Effector CD8-positive, alpha-beta T cell (primary cell): ENCODE measurements at places on chromosomes 2 and 18.

- DNase-seq: no peak
Measured at GRCh38 chr2:123528996-123529707, 495.9 kb upstream of the CNTNAP5 start.

- DNase-seq: no peak
Measured at GRCh38 chr2:121489284-121489683, 41.4 kb upstream of the RNU4ATAC start.

- DNase-seq: no peak
Measured at GRCh38 chr2:109613081-109613921, 465 bp downstream of the SEPTIN10 start.

DNA sequence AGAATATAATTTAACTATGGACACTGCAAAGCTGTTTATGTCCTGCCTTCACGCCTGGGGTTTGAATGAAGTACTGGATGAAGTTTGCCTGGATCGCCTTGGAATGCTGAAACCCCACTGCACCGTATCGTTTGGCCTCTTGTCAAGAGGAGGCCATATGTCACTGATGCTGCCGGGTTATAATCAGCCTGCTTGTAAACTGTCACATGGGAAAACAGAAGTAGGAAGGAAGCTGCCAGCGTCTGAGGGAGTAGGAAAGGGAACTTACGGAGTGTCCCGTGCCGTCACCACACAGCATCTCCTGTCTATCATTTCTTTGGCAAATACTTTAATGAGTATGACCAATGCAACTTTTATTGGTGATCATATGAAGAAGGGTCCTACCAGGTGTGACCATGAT is 105.8 kb downstream of the WDR7 start:
- no peak for DNase-seq

- DNase-seq: no peak
Measured at GRCh38 chr2:67050622-67051021, 346.5 kb upstream of the ETAA1 start.

DNA sequence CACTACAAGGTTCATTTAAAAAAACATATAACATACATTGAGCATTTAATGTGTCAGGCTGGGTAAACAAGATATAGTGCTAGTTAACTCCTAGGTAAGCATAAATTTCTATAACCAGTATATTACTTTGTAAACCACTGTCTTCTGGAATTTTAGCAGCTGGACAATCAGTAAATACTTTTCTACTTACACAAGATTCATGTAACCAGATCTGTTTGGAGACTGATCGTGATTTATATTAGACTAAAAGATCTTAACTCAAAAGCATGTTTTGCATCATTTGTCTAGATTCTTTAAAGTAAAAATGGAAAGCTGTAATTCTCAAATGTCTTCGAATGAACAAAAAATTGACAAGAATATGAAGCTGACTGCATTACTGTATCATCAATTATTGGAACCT is 941 bp upstream of the SGO2 start:
- no peak for DNase-seq

- no peak for DNase-seq
Measured at GRCh38 chr2:86238354-86238753, 39.1 kb downstream of the MRPL35 start.

DNA sequence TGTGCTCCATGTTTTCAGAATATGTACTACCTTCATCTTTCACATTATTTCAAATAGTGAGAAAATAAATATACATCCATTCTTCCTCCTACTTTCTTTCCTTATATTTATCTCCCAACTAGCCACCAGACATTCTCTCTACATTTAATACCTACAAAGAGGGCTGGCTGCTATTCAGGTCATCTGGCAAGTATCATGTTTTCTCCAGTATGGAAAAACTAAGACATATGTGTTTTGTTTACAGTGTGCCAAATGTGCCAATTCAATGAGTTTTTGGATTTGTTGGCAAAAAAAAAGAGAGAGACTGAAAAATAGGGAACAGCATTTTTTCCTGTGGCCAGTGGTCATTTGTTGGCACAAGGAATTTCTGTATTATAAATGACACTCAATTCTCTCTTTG is 1207.3 kb downstream of the DPP10 start:
- DNase-seq: no peak

DNA sequence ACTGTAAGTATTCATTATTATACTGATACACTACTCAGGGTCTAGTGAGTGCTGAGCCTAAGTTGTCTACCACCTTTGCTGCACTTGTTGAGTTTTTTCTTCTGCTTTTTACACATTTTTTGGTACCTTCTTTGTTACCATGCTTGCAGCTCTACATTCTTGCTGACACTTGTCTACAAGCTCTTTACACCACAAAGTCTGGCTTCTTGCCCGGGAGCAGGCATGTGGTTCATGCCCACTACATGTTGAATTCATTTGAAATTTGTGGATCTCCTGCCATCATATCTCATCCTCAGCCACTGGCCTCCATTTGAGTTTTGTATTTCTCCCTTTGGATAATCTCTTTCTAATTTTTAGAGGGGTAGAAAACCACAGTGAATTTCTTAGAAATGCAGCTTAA is 29.9 kb downstream of the IL18R1 start:
- no peak for DNase-seq

GRCh38 chr2:121666042-121666441 is 16.8 kb upstream of the CLASP1 start:
- DNase-seq: no peak

GRCh38 chr2:102301867-102302362 is 9.4 kb upstream of the IL1RL1 start:
- DNase-seq: no peak

- no peak for DNase-seq
Measured at GRCh38 chr2:46164529-46165301, 132.5 kb upstream of the EPAS1 start.

- DNase-seq: no peak
Measured at GRCh38 chr2:241204010-241204384, 15.5 kb downstream of the ANO7 start.

GRCh38 chr2:101763496-101764333 is 66.2 kb downstream of the MAP4K4 start:
- DNase-seq: no peak

DNA sequence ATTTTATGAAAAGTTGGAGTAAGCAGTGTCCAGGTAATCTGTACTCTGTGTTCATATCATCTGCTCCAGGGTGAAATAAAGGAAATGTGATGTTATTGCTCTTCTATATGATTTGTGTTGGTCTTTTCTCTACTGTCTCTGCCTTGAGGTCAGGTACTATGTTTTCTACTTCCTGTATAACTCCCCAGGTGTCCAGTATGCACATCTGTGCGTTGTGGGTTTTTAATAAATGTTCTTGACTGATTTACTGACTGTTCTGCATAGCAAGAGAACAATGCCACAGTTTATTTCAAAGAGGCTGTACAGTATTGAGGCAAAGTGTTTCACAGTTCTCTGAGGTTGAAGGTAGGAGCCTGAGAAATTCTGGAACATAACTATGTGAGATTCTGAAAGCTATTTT is 89.7 kb downstream of the BABAM2 start:
- DNase-seq: no peak

DNA sequence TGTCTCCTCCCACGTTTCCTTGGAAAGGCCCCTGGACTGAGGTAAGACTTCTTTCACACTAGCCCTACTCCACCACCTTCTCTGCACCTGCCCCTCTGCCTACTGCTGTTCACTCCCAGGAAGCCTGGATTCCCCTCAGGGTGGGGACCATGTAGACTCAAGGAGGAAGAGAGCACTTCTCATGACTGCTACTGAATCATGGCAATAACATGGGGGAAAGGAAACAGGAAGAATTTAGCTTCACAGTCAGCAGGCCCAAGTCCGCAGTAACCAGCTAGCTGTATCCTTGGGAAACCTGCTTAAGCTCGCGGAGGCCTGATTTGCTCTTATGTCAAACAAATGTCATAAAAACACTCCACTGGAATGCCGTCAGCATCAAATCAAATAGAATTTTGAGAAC is 126.2 kb upstream of the CAPN13 start:
- no peak for DNase-seq

GRCh38 chr2:219495531-219496122 is 3.1 kb upstream of the GMPPA start:
- peak; percentile 46 for DNase-seq

DNA sequence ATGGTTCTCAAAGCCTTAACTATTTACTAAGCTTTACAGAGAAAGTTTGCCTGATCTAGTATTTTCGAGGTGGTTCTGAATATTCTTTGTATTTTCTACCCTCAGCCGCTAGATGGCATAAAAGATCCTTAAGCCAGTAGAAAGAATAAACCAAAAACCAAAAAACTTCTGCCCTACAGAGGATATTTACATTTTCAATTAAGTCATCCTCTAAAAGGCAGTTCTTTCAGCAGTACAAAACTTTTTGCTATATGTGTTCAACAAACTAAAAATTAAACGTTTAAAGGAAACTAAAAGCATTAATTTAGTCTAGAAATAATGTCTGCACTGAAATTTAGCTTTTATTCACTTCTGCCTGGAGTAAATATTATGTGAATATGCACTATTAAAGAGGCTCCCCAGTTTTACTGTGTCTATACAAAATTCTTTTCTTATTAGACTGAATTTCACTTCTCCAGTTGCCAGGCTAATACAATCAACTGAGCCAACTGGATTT is 297.5 kb downstream of the PIEZO2 start:
- DNase-seq: no peak

DNA sequence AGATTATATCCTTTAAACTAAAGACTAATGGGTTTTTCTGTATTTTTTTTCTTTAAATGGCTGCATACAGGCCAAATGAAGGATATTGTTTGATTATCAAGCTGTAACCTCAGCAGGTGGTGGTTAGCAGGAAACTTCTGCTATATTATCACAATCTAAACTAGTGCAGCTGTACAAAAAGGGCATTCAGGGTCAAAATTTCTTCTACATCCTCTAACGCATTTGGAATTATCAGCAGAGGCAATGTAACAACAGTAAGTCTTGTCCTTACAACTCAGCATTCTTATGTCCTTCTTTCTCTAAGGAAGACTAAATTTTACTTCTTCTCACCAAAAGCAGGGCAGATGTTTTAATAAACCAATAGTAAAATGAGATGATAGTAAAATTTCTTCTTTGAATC is 135.8 kb upstream of the FN1 start:
- no peak for DNase-seq

DNA sequence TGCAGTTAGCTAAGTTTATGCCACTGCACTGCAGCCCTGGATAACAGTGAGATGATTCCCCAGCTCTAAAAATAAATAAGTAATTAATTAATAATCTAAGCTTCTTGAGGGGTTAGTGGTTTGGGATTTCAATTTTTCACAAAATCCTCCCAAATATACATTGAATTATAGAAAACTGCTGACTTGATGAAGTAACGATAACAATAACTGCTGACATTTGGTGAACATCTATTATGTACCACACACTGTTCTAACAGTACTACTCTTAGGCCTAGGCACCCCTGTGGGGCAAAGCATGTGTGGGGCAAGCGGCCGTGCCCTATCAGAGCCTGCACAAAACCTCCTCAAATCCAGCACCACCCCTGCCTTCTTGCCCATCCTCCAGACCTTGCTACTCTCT is 245.8 kb upstream of the EPHA4 start:
- no peak for DNase-seq

- no peak for DNase-seq
Measured at GRCh38 chr2:144130551-144130950, 389.4 kb downstream of the ZEB2 start.

DNA sequence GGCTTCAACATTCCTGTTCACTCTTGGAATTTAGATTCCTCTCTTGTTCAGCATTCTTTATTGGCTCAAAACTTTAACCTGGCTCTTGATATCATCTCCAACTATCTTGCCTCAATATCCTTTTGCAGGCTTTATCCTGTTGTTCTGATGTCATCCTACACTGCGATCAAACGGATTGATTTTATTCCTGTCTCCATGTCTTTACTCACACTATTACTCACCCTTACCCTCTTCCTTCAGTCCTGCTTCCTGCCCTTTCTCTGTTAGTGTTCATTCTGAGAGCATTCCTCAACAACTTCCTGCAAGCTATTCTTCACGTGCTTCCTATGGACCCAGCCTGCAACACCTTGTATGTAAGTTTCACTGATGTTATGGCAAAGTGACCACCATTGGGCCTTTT is 264.7 kb downstream of the RNF152 start:
- DNase-seq: no peak

- no peak for DNase-seq
Measured at GRCh38 chr18:37577051-37577611, 11.5 kb upstream of the CELF4 start.

DNA sequence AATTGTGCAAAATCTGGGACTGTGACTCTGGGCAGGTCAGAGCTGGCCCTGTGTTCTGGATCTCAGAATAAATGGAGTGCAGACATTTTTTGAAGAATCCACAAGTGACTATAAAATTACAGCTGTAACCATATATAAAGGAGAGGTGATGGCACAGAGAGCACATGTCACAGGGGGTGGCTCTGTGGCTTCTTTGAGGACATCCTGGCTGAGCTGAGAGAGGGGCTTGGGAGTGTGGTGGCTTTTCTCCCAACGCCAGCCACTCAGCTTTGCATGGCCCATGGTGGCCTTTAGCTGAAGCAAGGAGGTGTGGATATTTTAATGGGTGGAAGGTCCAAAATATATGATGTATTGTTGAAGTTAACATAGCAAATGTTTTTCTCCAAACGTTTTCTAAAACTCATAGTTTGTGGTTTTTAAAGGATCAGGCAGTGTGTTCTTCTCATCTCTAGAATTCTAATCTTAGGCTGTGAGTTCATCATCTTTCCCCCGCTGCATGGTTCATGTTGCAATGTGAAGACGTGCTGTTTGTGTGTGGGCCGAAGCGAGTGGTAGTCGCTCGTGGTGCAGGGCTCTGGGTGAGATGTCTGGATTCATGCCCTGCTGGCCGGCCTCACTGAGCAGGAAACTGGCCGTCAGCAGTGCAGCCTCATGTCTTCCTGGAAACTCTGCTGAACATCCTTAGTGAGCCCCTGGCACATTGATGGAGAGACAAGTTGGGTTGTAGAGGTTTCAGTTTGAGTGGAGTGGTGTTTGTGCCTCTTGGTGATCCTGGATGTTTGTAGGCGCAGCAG is 109.9 kb downstream of the ZNF236 start:
- DNase-seq: no peak

DNA sequence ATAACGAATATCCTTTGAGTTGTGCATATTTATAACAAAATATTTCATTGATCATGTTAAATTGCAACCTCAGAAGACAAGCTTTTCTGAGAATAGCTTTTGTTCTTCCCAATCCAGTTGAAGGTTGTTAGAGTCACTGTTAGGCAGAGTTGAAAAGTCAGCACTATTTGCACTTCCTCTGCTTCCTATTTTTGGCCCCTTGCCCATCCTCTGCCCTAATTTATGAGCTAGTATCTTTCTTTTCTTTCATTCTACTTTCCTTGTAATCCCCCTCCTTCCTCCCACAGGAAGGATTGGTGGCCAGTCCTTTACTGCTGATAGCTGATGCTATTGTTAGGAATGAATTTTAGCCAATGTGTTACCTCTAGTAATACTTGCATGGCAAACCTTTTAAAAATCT is 4.9 kb downstream of the RALB start:
- no peak for DNase-seq

GRCh38 chr2:225040856-225041206 is 1.4 kb downstream of the DOCK10 start:
- no peak for DNase-seq

DNA sequence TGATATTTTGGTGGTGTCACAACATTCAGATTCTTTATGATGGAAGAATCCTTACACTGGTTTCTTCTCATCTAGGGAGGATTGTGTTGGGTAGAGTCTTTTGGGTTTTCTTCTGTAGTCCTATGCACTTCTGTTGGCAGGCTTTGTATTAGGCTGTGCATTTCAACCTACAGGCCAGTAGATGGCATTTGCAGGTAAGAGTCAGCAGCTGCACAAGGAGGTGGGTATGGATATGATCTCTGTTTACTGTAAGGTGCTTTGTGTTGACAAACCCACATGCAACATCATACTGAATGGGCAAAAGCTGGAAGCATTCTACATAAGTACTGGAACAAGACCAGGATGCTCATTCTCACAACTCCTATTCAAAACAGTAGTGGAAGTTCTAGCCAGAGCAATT is 656.8 kb downstream of the METTL4 start:
- DNase-seq: no peak
